ENCODE measurements at places on chromosomes 11 and 22.

- DNase-seq: no peak
Observed at GRCh38 chr11:45159781-45160365, 13.4 kb downstream of the PRDM11 start.

DNA sequence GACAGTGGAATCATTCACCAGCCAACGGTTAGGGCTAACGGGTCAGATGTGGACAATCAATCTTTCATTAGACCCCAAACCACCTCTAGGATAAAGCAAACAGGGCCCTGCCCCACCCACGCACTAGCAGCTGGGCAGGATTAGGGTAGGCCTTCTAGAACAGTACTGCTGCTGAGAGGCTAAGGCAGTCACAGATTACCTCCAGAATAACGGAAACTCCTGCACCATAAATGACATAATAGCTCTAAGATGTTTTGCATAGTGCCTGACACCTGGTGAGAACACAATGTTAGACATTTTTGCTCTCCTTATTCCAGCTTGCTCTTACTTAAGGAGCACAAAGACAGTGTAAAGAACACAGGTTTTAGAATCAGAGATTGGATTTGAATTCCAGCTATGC, 1.8 kb downstream of the SYTL2 start:
- no peak for DNase-seq

- DNase-seq: no peak
Observed at GRCh38 chr11:64998141-64998540, 1.4 kb upstream of the BATF2 start.

DNA sequence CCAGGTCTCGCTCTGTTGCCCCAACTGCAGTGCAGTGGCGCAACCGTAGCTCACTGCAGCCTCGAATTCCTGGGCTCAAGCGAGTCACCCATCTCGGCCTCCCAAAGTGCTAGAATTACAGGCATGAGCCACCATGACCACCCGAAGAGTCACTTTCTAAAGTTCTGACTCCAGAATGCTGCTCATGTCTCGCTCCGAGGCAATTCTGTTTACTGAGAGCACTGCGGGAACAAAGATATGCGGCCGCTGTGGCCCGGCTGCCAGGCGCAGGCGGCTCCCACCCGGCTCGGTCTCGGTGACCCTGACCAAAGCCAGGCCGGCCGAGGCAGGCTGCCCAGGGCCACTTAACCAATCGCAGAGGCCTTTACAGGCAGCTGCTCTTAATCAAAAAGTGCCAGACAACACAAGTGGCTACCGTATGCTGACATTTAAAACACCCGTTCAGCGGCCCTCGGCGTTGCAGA, 78.7 kb downstream of the PHF21B start:
- DNase-seq: no peak

DNA sequence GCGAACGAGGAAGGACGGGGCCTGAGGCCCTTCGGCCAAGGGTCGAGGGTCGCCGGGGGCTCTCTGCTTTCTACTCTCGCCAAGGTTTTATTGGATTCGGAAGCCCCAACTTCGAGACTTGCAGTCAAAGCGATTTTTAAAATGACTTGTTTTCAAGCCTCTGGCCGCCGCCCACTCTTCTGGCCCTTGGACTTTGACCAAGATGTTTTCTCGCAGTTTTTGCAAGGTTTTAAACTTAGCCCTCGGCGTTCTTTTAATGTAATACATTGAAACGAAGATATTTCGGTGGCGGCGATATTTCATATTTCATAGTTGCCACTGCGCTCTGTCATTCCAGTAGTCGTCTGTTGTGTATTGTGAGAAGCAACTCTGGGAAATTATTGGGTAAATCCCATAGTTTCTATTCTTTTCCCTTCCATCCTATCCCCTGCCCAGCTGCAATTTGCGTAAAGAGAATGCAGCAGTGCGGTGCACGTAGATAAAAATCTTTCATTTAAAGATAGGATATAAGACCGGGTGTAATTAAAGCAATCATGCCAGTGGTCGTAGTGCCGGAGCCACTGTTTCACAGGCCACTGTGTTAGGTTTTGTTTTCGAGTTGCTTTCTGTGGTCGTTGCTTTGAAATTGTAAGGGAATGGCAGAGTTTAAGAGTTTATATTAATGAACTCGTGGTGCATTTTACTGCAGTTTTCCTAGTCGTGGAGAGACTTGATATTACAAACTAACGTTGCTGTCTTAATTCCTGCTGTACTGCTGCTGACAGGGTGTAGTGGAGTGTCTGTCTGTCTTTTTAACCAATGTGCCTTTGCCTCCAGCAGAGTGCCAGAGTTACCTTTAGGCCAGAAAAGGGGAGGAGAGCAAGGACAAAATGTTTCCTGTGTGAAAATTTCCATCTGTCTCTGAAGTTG, 702 bp downstream of the BIRC2 start:
- no peak for DNase-seq

DNA sequence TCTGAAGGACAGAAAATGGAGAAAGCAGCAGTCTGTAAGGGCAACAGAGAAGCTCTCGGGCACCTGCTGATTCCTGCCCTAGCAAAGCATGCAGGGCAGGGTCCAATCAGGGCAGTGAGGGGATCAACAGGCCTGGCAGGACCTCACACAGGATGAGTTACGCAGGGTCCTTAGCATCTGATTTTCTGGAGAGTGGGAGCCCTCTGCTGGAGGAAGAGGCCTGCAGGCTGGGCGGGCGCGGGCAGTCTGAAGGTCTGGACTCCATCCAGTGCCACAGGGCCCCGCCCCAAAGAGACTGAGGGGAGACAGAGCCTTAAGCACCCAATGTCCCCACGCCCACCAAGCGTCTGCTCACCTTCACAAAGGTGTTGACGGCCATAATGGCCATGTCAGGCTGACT, 28.9 kb downstream of the AP1B1 start:
- DNase-seq: no peak

DNA sequence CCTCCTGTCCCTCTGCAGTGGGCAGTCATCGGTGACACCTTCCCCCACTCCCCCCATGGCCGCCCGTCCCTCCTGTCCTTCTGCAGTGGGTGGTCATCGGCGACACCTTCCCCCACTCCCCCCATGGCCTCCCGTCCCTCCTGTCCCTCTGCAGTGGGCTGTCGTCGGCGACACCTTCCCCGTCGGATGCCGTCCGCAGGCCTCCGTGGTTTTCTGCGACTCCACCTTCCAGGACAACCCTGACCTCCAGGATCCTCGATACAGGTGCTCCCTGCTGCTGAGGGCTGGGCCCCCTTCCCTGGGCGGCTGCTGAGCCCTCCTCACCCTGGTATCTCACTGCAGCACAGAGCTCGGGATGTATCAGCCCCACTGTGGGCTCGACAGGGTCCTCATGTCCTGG, 2.2 kb downstream of the MIOX start:
- DNase-seq: no peak

GRCh38 chr11:115644856-115645255, 140.6 kb upstream of the CADM1 start:
- no peak for DNase-seq

GRCh38 chr11:27263046-27263445, 100.0 kb downstream of the CCDC34 start:
- DNase-seq: no peak

DNA sequence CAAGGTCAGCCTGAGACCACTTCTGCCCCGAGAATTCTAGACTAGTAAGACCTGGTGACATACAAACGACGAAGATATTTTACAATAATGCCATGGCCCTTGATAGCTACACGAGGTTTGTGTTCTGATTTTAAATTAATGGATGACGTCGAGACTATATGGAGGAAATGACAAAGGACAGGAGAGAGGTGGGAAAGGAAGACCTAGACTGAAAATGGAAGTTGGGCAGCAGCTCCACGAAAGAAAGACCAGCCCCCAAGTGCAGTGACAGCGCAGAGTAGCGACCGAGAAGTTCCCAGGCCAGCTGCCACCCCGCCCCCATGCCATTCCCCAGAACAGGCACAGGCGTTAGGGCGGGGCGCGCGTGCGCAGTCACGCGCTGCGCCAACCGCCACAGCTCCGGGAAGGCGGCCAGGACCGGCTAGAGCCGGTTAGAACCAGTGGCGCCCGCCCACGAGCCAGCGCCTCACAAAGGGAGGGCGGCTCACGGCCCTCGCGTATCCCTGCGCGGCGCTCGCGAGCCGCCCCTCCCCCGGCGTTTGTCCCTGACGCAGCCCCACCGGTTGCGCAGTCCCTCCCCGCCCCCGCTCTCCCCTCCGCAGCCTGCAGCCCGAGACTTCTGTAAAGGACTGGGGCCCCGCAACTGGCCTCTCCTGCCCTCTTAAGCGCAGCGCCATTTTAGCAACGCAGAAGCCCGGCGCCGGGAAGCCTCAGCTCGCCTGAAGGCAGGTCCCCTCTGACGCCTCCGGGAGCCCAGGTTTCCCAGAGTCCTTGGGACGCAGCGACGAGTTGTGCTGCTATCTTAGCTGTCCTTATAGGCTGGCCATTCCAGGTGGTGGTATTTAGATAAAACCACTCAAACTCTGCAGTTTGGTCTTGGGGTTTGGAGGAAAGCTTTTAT, 1.5 kb upstream of the MALAT1 start:
- DNase-seq: peak; percentile 99

GRCh38 chr11:109422870-109423465, 978 bp downstream of the C11orf87 start:
- no peak for DNase-seq

Data from esophagus muscularis mucosa (tissue), 4 donors.